ENCODE measurements at places on chromosomes 4 and X.

- no peak for DNase-seq
Observed at GRCh38 chrX:38080808-38081207, 74.5 kb downstream of the SYTL5 start.

GRCh38 chr4:33255507-33255906, 2535.3 kb downstream of the PCDH7 start:
- DNase-seq, result no peak

DNA sequence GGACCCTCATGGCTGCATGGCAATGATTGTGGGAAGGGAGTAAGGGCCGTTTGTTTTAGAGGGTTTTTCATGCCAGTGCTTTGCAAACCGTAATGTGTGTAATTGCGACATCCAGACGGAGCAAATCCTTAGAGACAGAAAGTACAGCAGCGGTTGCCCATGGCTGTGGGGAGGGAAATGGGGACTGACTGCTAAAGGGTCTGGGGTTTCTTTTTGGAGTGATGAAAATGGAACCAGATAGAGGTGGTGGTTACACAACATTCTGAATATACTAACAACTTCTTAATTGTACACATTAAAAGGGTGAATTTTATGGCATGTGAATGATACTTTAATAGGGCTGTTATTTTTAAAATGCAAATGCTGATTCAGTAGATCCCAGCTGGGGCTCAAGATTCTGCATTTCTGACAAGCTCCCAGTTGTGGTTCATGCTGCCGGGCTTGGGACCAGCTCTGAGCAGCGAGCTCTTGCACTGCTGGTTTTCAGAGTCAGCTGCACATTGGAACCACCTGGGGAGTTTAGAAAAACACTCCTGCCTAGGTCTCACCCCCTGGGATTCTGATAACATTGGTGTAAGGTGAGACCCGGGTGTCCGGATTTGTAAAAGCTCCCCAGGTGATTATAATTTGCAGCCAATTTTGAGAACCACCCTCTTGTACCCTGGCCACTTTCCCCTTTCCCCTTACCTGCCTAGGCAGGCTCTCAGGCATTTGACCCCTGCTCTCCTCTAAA, 47.7 kb downstream of the PRPS1 start:
- DNase-seq, result no peak

GRCh38 chr4:62549601-62550000, 1349.5 kb downstream of the ADGRL3 start:
- DNase-seq, result no peak

All from iPS DF 6.9 (cell line).